ENCODE measurements at places on chromosomes 7 and 10.

- DNase-seq = no peak
Measured at GRCh38 chr7:5870311-5870710, 10.3 kb upstream of the OCM start.

- no peak for DNase-seq
Measured at GRCh38 chr10:24214762-24215161, 5.8 kb downstream of the KIAA1217 start.

DNA sequence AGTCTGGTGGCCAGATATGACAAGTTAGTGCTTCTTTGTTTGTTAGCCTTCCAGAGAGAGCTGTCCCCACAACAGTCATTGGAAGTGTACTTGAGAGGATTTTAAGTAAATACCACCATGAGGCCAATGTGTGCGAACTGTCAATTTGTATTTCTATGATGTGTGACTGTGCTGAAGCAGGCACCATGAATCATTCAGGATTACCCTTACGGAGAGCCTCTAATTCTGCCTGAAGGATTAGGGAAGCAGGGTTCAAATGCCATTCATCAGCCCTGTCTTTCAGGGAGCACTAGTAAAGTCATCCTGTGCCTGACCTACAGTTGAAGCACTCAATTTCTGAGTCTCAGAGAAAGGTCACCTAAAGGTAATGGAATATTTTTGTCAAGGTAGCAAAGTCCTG lies 109.3 kb downstream of the GATA3 start:
- no peak for DNase-seq

- DNase-seq = peak; percentile 89
Measured at GRCh38 chr7:46534664-46535588, 613.9 kb upstream of the IGFBP3 start.

DNA sequence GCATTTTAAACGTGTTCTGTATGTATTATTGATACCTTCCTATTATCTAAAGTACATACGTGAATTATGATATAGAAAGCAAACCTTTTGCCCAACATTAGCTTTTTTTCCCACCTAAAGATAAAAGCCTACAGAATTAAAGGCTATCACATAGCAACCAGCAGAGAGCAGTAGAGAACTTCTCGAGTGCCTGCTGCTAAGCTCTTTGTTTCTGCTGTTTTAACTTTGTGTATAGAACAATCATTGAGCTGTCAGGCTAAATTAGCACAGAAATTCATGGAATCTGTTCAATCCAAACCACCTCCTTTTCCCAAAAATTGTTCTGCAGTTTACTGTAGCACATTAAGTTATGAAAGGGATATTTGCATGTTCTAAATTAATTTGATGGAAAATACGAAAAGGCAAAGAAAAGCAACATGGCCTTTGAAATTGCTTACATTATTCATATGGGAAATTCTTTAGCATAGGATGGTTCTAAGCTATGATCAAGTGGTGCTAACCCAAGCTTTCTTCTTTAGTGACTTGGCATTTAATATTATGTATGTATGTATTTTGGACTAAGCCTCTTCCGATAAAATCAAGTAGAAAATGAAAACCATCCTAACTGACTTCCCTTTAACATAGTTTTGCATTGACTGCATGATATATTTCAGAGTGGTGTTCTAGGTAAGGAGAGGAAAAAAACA lies 1288.5 kb downstream of the GATA3 start:
- peak; percentile 37 for DNase-seq

GRCh38 chr10:77030974-77031373 lies 606.6 kb downstream of the KCNMA1 start:
- DNase-seq = no peak

GRCh38 chr10:124003871-124004662 lies 89.3 kb downstream of the CHST15 start:
- no peak for DNase-seq

DNA sequence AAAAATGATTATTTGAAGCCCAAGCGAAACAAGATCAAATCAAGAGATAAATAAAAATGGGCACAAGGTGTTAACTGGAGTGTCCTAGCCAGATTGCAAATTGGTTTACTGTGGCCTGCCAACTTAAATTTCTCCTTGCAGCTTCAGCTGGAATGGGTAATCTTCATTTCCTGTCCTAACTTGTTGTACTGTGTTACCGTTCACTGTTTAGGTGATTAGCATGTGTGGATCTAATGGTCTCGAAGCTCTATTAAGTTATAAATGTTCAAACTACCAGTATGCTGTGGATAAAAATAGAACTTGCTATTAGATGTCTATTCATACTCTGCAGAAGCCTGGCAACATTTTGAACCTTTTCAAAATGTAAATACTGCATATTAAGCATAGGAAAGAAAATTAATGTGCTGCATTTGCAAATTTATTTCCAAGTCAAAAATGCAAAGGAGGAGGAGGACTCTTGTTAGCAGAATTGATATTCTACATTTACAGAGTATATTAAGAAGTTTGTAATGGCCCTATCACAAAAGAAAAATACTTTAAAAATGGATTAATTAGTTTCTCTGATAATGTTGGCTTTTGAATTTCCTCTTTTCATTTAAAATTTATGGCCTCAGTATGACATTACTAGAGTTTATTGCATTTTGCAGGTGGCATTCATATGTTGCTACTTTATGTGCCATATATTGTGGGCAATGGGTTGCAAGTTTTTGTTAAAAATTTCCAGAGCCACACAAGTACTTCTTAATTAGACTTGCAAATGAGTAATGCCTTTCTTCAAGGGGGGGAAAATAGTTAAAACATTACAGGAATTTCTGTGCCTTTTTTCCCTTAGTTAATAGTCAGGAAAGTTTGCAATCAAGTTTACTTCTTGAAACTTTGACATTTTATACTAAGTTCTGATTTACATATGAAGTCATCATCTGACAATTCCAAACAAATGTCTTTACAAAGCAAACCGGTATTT lies 92.1 kb downstream of the CABCOCO1 start:
- no peak for DNase-seq

DNA sequence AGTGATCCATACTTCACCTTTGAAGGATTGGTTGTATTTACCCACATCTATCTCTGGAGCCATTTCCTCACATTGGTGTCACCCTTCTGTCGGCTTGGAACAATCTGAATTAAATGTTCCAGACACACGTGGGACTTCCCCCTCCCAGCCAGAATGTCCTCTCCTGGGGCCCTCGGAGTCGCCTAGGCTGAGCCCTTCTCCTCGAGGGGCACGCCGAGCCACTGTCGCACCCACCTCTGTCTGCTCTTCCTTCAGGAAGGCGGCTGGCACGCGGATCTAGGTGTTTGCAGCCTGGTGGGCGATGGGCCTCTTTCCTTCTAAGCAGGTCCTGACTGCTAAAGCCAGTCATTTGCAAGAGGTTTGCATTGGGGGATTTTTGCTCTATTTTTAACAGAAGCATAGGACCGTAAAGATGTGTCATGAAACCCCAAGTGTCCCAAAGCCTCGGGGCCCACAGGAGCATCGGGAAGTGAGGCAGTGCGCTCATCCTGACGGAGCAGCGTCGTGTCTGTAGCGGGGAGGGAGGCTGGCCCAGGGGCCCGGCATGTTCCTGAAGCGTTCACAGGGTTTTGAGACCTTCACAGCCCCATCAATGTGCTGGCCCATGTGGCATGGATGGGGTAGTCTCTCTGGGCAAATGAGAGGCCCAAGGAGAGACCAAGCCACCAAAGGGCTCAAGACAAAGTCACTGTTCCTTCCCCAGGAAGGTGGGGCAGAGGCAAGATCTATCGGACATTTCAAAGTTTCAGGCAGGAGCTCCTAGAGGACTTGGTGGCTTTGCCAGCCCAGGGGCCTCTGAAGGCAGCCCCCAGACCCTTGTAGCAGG lies 86.7 kb downstream of the RGS10 start:
- DNase-seq = no peak

DNA sequence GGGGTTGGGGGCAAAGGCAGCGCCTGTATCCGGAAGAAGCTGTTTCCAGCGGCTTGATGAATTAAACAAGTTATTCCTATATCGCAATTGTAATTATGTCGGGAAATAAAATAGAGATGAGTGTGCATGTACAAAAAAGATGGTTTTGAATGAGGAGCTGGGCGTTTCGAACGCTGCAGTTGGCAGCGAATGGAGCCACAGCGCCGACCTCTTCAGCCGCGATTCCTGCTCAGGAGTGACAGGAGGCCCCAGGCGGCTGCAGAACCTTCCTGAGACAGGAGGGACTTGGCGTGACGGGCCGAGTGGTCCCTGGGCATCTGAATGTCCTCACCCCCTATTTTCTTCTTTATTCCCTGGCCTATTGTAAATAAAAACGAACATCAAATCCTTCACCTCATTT lies 184.9 kb downstream of the DNAJB6 start:
- DNase-seq = no peak

DNA sequence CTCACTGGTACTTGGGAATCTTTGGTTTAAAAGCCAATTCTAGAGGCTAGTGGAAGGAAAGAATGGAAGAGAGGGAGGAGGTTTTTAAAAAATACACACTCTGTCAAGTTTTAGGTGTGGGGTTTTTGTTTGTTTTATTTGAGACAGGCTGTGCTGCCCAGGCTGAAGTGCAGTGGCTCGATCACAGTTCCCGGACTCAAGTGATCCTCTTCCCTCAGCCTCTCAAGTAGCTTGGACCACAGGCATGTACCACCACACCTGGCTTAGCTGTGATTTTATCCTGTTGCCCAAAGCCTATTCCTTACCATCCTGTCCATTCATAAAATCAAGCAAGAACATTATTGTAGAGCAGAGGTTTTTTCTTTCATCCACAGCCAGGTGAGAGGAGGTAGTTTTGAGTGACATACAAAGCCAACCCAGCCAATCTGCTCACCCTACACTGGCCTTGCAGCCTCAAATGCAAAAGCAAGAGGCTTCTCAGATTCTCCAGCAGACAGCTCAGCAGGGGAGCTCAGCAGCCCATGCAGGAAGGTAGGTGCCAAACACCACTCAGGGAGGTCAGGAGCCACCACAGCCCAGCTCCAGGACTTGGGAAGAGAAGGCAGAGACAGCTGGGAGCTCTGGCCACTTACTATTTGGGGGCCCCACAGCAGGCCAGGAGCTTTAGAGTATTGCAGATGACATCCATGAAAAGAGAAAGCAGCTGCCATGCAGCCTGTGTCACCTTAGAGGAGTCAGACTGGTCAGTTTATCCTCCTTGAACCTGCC lies 65.8 kb downstream of the TMEM209 start:
- no peak for DNase-seq

GRCh38 chr7:139588632-139589031 lies 65.1 kb downstream of the CLEC2L start:
- peak; percentile 59 for DNase-seq

DNA sequence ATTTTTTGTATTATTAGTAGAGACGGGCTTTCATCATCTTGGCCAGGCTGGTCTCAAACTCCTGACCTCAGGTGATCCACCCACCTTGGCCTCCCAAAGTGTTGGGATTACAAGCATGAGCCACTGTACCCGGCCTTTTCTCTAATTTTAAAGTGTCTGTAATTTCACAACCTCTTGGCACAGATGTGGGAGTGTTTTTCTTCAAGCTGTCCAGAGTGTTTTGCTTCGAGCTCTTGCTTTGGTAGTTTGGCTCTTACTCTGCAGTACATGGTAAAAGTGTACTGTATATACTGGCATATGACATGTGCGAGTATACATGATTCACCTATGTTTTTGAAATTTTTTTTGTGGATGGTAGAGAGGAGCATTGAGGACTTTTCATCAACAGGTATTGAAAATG lies 9.8 kb downstream of the SRGN start:
- DNase-seq = no peak

DNA sequence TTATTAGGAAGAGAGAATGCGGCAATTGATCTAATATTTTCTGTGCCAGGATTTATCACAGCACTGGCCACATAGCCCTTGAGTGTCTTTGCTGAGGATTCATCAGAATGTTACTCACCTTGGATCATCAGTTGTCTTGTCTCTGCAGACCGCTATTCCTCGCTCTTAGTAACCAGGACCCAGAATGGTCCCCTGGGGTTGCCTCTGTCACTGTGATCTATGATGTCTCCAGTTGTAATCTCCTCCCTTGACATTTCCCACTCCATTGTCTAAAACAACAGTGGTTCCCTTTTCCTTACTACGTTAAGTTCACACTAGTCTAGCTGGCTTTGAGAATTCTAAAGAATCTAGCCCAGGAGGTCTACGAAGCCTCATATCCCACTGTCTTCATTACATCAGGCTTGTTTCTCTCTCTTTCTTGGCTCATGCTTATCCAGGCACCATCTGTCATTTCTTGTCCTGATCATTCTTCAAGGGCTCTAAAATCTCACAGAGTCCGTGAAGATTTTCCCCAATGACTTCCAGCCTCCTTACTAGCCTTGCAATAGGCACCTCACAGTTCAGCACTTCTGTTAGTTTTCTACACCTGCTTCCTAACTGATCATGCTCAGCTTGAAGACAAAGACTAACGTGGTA lies 125.8 kb downstream of the CUBN start:
- DNase-seq = peak; percentile 51

GRCh38 chr7:1917221-1918062 lies 247.4 kb downstream of the ELFN1 start:
- DNase-seq = peak; percentile 57

- DNase-seq = peak; percentile 65
Measured at GRCh38 chr7:55160539-55160938, 141.7 kb downstream of the EGFR start.

GRCh38 chr7:45968856-45969541 lies 47.9 kb upstream of the IGFBP3 start:
- DNase-seq = no peak

DNA sequence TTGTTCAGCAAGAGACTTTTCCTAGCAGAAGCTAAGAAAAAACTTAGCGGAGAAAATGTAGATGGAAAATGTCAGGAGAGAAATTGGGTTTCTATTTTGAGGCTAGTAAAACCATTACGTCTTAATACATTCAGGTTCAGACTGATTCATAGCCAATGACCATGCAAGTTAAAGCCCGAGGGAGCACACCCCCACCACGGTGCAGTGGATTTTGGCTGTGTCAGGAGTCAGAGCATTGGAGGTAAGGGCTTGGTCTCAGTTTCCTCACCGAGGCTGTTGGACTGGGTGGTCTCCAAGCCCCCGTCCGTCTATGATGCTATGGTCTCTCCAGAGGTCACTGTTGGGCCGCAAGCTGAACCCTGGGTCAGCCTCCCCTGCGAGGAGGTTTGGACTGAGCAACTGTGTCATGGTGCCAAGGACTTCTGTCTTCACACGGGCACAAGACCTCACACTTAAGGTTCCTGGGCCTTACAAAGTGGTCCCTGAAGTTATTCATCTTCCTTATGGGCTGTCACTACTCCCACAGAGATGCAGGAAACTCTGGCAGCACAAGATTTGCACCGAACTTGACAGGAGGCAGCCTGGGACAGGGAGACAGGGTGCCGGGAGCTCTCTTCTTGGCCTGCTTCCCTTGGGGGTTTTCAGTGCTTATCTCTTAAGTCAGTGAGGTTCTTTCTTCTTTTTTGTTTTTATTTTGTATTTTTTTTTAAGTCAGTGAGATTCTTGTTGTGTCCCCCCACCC lies 186.8 kb downstream of the PHTF2 start:
- DNase-seq = no peak

All from fibroblast of lung (primary cell).